ENCODE measurements at places on chromosomes 5 and 9.

GRCh38 chr9:115743709-115744605 is 409.6 kb upstream of the PAPPA start:
- DNase-seq = peak; percentile 15

DNA sequence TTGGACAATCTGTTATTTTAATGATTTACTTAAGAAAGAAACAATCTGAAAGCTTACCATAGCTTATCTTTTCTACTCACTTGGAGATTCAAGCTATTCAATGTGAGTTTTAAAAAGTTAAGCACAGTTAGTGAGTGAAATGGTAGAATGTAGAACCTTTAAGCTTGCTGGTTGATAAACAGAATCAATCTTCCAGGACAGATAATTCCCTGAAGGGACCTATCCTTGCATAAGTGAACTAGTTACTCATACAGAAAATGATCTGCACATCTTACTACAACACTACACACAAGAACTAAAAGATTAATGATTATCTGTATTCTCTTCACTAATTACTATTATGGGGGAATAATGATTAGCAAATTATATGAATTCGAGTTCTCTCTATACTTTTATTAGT is 165.6 kb downstream of the PALM2AKAP2 start:
- no peak for DNase-seq

- no peak for DNase-seq
Measured at GRCh38 chr5:156681265-156681664, 168.8 kb upstream of the PPP1R2B start.

DNA sequence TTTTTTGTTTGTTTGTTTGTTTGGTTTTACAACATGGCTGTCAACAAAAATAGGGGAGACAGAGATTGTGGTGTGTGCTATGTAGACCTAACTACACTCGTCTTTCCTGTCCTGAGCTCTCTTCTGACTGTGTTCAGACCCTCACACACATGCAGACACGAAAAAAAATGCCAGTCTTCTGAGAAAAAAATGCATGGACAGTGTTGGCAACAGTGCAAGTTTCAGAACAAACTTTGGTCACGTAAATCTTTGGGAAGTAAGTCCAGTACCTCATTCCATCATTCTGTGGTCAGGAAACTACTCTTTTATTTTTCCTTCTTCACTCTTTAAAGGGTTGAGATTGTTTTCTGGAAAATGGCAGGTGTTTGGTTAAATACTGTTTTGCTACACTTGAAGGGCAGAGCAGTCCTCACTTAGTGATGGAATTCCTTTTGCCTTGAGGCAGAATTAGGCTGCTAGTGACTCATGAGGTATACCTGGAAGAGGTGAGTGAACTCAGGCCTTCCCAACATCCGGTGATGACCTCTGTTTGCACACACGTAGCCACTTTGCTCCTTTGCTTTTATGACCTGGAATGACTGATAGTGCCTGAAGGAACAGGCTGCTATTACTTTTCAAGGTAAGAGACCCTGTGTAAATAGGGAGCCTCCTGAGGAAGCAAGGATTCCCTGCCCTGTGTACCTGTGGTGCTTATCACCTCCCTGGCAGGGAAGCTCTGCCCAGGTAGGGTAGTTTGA is 81.6 kb upstream of the TNFAIP8 start:
- DNase-seq = no peak

DNA sequence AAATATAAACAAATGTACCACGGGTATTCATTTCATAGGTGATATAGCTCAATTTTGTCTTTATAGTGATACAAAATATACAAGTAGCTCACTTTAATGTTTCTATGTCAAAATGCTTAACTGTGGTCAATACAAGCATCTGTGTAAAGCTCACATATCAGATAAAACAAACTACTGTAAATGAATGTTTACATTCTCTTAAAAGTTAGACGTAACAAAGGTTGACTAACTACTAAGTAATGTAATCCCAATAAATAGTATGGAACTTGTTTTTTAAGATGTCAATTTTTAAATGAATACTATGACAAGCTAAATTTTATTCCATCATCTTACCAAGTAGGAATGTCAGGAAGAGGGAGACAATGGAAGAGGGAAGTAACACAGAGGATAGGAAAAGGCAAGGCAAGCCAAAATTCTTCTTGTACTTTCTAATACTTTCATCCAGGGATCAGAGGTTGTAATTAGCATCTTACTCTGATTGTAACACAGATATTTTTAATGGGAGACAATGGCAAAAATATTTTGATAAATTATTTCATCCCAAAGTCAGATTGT is 105.5 kb downstream of the STRBP start:
- no peak for DNase-seq

DNA sequence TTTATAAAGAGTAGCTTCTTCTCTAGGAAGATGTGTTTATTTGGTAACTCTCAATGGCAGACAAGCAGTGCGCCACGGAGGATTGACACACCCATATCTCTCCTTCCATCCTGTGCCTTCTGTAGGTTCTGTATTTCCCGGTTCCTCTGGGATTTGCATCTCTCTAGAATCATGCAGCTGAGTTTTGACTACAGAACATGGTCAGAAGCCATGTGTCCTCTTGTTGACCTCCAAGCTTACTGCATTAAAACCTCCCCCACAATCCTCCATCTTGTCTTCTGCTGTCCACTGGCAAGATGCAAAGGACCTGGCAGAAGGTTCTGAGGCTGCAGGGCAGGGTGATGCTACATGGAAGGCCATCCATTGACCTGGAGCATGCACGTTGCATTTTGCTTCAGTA is 482.0 kb downstream of the DMRT2 start:
- no peak for DNase-seq

DNA sequence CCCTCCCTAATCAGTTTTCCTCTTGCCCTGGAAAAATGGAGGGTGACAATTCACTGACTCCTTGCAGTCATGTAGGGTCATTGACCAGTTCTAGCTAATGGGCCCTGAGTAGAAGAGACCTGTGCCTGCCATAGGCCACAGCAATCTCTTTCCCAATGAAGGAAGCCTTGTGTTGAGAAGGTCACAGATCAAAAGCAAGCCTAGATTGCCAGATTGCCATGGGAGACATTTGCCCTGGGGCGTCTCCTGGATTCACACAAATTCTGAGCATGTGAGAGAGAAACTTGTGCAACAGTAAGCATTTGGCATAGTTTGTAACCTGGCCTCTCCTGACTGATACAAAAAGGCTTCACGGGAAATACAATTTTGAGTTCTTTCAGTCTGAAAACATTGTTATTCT is 148.0 kb downstream of the NUDT12 start:
- no peak for DNase-seq

DNA sequence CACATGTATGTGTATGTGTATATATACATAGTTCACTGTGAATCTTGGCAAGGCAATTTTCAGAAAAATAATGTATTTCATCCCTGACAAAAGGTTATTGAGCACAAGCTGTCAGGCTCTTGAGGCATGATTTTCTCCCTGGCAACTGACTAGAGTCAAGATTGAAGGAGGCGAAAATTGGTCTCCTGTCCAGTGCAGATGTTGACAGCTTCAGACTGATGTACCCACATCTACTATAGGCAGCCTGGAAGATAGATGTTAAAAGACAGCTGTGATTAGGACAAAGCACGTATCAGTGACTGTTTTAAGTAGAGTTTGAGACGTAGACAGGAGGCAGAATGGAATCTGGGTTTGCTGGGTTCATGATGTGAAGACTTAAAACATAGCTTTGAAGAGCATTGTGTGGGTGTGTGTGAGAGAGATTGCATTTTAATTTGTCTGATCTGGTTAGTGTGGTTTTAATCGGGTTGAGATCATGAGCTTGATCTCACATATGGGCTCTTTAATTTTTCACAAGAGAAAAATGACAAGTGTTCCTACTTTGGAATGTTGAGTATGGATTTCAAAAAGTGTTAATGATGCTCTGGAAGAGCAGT is 39.1 kb downstream of the CTNNA1 start:
- DNase-seq = no peak

- no peak for DNase-seq
Measured at GRCh38 chr9:135858491-135859185, 48.7 kb downstream of the CAMSAP1 start.

DNA sequence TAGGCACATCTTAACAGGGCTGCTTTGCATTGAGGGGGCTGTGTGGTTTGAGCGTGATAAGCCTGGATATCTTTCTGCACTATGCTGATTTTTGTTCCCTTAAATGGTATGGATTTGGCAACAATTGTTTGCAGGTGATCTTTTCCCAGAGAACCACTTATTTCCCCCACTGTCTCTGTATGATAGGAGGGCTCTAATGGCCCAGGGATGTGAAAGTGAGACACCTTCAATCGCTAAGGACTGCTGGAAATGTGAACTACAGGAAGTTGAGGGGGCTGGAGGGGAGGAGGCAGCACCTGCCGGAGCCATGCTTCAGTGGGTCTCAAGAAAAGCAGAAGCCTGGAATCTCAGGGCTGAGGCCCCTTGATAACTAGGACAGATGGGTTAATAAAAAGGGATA is 29.4 kb downstream of the SYK start:
- no peak for DNase-seq

GRCh38 chr5:5588386-5588785 is 165.9 kb downstream of the ICE1 start:
- DNase-seq = no peak

DNA sequence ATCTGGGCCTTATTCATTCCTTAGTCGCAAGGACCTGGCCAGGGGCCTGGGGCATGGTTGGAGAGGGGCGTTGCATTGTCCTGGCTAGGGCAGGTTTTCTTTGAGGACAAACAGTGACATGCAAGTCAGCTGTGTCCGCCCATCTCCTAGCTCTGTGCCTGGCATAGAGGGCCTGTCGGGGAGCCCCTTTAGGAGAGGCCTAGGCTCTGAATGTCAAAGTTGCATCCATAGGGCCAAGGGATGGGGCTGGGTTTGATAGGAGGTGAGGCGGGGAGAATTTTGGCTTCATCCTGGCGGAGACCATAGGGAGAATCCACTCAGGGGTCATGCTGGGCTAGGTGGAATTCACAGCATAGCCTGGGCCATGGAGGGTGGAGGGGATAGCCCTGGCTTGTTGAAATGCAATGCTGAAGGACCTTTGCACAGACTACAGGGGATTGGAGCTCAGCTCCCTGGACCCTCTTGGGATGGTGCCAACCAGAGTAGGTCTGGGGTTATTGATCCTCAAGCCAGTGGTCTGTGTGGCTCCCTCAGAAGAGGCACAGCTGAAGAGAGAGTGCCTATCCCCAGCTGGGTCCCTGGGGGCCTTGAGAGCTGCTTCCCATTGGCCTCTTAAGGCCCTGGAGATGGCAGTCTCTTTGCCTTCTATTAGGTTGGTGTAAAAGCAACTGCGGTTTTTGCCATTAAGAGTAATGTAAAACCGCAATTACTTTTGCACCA is 104.0 kb downstream of the RGS3 start:
- DNase-seq = no peak

- no peak for DNase-seq
Measured at GRCh38 chr5:178309271-178310013, 76.8 kb upstream of the PHYKPL start.

- DNase-seq = no peak
Measured at GRCh38 chr5:132876020-132876759, 2.7 kb downstream of the LEAP2 start.

GRCh38 chr5:139696894-139697658 is 48.9 kb downstream of the CXXC5 start:
- no peak for DNase-seq

GRCh38 chr5:178872302-178872701 is 12.5 kb downstream of the ZNF354B start:
- DNase-seq = no peak

DNA sequence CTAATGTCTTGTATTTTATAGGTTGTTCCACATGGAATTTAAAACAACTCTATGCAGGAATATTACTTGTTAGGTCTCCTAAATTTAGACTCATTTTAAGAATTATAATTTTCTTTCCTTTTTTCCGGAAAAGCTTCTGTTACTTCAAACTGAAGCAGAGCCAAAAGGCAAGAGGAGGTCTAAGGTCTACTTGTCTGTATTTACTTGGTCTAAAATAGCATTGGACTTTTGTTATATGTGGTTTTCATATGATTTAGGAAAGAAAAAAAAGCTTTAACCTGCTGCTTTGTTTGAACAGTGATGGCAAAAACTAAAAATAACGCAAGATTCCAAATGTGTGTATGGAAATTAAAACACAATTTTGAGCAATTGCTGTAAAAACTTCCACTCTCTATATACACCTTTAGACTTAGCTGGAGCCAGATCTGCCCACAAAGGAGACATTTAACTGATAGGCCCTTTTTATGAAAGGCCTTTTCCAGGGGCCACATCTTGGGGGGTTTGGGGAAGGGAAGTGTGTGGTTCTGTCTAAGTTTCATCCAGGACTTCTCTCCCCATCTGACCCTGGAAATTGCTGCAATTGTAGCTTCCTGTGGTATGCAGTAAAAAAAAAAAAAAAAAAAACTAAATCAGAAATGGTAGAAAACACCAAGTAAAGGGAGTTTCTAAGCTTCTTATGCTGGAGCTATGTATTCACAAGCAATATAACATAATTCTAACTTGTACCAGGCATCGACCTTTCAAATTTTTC is 307.7 kb upstream of the MEF2C start:
- DNase-seq = no peak

GRCh38 chr9:84481636-84482218 is 141.2 kb upstream of the SLC28A3 start:
- DNase-seq = no peak

GRCh38 chr9:113355040-113355596 is 5.8 kb downstream of the BSPRY start:
- no peak for DNase-seq
